CD4-positive, alpha-beta memory T cell (primary cell): ENCODE measurements at places on chromosomes 16 and 17.

GRCh38 chr17:62703261-62703775 lies 75.8 kb downstream of the MRC2 start:
- DNase-seq: no peak

- no peak for DNase-seq
These were observed 11.4 kb downstream of the GGA2 start for GRCh38 chr16:23498863-23499262.

GRCh38 chr16:53129281-53130158 lies 74.7 kb downstream of the CHD9 start:
- DNase-seq: no peak

DNA sequence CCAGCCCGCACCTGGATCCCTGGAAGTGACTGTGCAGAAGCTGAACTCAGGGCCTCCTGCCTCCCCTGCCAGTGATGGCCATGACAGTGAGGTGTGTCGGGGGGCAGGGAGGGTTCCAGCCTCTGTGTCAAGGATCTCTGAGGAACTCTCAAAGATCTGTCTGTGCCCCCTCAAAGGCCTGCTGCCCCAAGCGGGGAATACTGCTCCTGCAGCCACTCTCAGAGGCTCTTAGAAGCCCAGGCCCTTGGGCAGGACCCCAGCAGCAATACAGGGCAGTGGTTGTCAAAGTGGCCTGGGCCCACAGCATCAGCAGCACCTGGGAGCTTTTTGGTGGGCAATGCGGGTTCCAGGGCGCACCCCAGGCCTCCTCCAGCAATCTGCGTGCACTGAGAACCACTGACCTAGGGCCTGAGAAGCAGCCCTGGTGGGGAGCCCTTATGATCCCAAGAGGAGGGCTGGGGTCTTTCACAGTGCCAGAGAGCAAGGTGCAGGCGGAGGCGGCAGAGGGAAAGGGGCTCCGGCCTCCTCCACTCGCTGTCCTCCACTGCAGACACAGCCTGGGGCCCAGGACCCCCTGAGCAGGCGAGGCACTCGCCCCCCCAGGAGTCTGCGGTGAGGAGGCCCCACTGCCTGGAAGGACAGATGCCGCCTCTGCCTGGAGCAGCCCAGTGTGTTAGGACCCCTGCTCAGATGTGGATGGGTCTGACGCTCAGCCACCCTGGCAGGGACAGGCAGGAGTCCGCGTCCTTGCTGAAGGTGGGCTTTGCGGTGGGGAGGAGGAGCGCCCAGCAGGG lies 42.1 kb downstream of the ENGASE start:
- DNase-seq: no peak

DNA sequence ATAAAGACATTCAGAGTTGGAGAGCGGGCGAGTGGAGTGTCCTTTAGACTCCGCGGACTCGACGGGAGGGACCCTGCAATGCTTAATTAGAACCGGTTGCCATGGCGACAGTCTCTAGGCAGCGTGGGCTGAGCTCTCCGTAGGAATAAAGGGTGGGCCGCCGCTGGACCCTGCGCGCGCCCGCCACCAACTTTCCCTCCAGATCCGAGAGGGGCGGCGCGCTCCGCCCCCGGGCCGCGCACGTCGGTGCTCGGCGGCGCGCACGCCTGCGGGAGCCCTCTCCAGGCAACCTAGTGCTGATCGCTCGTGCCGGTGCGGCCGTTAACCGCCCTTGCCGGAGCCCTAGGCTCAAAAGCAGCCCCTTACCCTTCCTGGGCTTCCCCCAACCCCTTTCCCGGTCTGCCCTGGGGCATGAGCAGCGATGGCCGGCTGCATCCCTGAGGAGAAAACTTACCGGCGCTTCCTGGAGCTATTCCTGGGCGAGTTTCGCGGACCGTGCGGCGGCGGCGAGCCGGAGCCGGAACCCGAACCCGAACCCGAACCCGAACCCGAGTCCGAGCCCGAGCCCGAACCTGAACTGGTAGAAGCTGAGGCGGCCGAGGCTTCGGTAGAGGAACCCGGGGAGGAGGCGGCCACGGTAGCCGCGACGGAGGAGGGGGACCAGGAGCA lies at the start of gene PPM1E:
Gene PPM1E, plus strand, starts transcription at position 278 of the 669 bp plus-strand sequence.
- DNase-seq: peak; percentile 42

- DNase-seq: peak; percentile 53
These were observed 761 bp downstream of the PDF start for GRCh38 chr16:69329369-69330285.

DNA sequence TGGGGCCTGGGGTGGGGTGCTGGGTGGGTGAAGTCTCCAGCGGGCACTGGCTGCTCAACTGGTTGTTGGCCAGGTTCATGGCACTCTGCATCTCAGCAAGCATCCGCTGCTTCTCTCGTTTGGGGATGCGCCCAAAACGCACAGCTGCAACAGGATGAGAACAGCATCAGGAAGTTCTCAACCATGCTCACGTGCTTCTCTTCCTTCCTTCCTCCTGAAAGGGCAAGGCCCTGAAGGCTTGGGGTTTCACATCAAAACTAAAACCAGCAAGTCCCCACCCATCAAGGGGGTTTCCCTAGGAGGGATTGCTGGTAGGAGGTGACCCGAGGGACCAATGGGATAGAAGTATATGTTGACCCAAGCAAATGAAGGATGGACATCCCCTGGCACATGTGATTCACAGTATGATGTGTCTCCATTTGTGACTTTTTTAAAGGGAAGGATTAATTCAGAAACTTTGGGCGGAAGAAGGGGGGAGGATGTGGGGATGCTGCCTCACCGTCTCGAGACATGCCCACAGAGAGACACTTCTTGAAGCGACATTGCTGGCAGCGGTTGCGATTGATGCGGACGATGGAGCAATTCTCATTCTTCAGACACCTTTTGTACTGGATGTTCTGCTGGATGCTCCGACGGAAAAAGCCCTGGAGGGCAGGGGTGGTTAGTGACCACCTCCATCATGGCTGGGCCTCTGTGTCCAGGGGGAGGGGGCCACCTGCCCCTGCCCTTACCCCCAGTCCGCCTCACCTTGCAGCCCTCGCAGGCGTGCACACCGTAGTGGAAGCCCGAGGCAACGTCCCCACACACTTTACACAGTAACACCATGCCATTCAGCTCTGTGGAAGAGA lies 4.2 kb downstream of the NR1D1 start:
- DNase-seq: peak; percentile 99

DNA sequence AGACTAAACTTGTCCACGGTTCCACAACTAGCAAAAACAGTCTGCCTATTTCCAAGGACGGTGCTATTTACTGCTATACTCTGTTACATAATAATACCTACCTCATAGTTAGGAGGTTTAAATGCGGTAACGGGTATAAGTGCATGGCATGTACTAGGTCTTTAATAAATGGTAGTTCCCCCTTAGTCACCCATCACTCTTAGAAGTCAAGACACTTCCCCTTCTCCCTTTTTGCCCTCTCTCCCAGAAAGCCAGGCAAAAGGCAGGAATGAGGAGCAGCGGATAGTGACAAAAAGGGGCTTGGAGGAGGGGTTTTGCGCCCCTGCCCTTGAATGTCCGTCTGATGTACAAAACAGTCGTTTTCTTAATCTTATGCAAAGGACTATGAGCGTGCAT lies 1.1 kb upstream of the LSM12 start:
- DNase-seq: no peak

DNA sequence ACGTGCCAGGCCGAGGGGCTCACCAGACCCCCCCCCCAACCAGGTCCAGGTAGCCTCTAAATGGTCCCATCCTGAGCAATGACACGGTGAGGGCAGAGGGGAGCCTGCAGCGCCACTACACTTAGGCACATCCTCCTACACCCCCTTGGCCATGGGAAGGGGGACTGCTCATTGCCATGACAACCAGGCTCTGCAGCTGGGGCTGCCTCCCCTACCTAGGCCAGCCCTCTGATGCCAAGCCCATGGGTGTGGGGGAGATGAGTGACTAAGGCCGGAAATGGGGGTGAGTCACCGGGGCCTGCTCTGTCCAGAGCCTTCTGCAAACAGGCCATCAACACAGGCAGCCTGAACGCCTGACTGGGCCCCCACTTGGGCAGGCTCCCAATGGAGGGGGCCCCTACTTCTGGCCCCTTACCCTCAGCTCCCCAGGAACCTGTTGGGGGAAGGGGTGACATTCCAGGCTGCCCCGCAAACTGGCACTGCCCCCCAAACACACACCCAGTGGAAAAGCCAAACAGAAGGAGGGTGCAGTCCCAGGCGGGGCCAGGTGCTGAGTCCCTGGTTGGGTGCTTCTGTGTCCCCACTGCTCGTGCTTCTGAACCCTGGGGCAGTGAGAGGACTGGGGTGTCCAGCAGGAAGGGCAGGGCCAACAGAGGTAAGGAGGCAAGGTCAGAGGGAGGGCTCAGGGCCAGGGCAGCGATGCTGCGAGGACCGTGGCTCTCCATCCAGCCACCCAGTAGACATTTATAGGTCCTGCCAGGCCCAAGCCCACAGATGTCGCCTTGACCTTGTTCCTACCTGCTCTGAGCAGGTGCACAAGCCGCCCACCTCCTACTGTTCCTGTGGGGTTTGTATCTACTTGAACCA lies 8.2 kb downstream of the PLCD3 start:
- DNase-seq: no peak

- peak; percentile 71 for DNase-seq
These were observed 192.4 kb downstream of the SEC14L1 start for GRCh38 chr17:77332981-77333685.

GRCh38 chr17:58330997-58331814 lies 2.6 kb upstream of the TSPOAP1 start:
- DNase-seq: peak; percentile 62
